Tibial nerve (tissue), 4 donors: ENCODE measurements at places on chromosomes 1 and 21.
A peak's percentile ranks its signal among the peaks of the same experiment; 100 is the strongest.

DNA sequence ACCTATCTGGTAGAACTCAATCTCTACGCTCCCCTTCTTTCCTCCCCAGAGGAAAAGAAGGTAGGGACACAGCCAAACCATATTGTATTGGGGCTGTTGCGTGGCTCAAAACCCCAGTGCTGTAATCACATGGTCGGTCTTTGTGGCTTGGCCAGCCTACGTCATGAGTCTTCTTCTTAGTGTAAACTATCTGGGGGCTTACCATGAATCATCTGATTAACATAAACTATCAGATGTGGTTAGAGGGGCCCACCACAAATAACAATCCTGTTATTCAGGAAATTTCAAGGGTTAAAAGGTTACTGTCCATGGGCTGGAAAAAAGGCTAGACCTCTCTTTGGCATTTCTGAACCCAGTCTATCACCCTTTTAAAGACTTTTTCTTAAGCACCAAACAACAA, 49.5 kb upstream of the GPR52 start:
- no peak for DNase-seq

DNA sequence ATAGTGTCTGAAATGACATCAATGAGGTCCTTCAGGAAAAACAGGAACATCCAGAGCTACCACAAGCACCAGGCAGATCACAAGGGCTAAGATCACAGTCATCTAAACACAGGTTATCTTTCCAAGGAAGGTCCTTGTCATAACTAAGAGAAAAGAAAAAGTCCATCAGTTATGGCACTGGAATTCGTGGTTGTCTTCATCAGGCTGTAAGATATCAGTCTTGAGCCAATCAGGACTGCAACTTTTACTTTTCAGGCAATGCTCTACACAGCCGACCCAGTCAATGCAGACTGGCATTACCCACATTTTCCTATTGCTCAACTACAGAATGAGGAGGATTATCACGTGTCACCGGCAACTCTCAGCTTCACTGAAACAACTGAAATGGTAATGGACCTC, 26.4 kb downstream of the SORT1 start:
- DNase-seq, result peak; percentile 41

- DNase-seq, result no peak
These were observed 12.8 kb upstream of the CTSS start for GRCh38 chr1:150778409-150778808.

DNA sequence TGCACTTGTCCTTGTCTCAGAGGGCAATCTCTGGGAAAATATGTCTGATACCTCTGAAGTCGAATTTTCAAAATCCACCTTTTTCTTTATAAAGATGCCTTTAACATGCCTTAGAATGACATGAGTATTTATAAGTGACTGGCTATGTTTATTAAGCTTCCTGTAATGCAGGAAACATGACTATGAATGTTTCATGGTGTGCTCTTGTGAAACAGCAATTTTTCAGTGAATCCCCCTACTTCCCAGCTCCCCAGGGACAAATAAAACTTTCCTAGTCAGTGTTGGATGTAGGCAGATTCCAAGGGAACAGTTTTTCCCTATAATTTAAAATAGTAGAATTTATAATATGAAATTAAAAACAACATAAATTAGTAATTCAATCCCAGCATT, 437.0 kb downstream of the LMO4 start:
- DNase-seq, result no peak
